ENCODE measurements at places on chromosomes 4 and X.
A peak's percentile ranks its signal among the peaks of the same experiment; 100 is the strongest.

- no peak for DNase-seq
Measured at GRCh38 chr4:78099058-78099457, 41.9 kb downstream of the FRAS1 start.

DNA sequence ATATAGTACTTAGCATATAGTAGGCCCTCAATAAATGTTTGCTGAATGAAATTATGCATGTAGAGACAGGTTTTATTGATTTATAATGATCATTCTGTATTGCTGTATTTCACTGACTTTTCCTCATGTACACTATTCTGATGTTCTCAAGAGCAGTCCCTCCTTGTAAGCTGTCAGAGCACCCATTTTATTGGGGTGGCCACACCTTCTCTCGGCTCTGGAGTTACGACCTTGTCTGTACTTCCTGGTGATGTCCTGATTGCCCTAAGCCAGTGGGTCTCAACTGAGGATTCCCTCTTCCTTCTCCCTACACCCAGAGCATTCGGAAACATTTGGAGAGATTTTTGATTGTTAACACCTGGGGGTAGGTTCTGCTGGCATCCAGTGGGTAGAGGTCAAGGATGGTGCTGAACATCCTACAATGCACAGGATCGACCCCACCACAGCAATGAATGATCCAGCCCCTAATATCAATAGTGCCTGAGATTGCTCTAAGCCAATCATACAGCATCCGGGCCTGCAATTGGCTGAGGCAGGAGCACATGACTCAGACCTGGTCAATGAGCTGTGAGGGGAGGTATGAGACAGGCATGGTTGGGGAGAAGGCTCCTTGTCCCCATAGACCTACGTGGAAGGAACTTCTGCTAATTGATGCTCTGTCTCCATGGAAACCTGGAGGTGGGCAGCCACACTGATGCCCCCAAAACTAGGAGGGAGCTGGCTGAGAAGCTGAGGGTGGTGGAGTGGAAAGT lies 58.8 kb downstream of the CLDN34 start:
- DNase-seq: no peak

DNA sequence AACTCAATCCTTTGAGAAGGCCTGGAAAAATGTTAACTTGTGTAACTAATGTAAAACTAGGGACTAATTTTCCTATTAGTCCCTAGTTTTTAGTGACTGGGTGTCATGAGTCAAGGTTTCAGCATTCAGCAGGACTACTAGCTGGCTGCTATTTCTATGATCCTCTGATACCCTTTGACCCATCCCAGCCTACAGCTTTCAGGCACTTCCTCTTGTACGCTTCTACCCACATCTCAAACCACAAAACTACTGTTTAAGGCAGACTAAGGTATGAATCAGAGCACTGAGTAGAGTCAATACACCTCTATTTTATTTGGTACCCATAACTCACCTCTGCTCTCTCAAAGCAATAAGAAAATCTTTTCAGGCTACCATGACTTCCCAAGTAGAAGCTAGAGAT lies 809.6 kb downstream of the PDHA2 start:
- DNase-seq: no peak

GRCh38 chr4:8314691-8315255 lies 45.2 kb downstream of the HTRA3 start:
- no peak for DNase-seq

DNA sequence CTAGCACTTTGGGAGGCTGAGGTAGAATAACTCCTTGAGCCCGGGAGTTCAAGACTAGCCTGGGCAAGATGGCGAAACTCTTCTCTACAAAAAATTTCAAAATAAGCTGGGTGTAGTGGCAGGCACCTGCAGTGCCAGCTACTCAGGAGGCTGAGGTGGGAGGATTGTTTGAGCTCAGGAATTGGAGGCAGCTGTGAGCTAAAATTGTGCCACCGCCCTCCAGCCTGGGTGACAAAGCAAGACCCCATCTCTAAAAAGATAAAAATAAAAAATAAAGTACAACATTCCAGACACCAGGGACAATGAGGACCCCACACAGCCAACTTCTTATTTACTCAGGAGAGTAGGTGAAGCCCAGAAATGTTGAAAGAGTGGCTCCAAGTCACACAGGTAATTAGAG lies 53.0 kb downstream of the APBB2 start:
- no peak for DNase-seq

DNA sequence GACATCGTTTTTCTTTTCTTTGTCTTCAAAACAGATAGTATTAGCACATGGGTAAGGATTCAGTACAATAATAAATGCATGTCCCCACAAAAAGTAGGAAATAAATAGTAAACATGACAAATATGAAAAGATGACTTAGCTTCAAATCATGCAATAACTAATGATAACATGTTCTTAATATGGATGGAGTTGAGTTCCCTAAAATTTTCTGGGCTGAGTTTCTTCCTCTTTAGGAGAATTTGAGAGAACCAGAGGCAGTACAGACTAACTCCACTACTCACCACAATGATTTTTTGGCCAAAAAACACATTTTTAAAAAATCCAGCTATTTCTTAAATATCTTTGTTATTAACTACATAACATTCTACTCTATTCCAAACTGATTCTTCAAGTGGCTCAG lies 432.3 kb upstream of the HS3ST1 start:
- DNase-seq: no peak

DNA sequence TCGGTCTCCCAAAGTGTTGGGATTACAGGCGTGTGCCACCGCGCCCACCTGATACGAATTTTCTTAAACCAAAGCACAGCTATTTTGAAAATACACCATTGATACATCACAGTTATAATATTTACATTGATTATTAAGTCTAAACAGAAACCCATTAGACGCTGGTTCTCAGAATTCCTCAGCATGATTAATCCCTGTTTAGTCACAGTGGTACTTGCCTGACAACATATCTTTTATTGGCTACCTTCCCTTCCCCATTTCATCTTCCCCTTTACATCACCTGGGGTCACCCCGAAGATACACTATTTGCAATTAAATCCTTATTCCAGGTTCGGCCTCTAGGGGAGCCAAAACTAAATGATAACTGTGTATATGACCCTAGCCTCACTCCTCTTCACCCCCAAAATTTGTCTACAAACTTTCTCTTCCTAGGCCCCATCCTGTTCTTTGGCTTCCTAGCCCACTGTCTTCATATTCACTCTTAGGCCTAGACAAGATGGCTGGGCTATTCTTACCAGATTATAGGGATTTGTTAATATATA lies 36.8 kb upstream of the IL1RAPL1 start:
- no peak for DNase-seq

DNA sequence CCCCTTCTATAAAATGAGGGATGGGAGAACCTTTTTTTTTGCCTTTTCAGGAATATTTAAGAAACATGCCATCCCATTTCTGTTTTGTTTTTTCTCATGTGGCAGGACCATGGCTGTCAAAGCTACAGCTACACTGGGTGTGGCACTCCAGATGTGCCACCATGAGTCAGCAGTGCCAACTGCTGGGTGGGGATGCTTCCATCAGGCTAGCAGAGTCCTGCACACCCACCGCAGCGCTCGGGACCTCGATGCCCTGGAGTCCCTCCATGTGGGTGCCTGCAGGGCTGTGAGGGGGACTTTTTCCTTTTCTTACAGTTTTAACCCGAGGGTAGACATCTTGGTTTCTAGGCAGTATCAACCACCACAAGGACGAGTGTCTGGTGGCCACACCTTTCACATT lies 352.6 kb downstream of the NR3C2 start:
- DNase-seq: no peak

DNA sequence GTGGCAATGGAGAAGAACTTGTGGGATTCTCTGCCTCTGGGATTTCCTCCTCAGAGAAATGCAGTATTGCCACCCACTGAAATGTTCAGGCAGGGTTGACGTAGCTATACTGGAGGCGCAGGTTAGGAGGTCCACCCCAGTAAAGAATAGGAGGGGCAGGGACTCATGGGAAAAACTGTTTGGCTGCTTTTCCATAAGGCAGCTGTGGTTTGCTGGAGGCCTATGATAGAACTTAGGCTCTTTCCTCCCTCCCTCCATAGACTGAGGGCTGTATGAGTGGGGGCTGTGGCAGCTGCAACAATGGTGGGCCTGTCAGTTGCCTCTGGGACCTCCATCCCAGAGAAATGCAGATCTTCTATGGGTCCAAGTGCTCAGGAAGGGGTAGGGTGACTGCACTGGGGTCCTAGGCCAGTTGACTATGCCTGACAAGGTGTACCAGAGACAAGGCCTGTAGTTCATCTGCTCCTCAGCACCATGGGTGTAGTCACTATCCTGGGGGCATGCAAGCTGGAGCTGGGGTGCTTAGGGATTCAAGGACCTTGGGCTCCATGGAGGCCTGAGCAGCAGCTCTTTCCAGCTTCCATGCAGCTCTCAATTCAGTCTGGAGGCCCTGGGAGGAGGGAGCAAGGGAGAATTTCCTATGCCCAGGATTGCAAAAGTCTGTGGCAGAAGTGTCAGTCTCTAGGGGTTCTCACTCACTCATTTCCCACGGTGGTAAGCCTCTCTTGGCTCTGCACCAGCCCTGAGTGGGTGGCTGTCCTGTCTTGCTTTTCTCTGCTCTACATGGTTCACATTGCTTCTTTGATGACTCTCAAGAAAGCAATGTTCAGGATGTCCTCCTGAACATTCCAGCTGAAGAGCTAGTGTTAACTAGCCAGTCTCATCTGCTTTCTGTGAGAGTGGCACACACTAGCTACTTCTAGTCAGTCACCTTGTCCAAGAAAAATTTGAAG lies 353.0 kb downstream of the IDS start:
- no peak for DNase-seq

DNA sequence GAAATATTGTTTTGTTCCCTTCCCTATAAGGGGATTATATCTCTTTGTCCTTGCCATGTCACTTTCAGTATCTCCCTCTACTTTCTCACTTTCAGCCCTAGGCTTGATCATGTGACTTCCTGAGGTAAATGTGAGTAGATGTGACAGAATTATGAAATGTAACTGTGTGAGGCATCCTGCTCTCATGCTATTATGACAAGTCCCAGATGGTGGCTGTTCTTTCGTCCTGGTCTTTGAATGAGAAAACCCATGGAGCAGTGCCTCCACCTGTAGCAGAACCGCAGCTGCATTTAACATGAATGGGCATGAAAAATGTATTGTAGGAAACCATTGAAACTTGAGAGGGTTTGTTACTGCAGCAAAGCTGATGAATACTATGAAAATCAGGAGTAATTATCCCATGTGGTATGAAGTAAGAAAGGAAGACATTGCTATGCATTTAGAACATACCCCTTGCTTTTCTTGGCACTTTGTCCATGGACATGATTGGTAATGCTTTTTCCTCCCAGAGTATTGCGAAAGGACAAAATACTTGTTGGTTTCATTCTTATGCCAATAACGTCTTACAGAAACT lies 202.2 kb upstream of the GPRIN3 start:
- DNase-seq: peak; percentile 17

DNA sequence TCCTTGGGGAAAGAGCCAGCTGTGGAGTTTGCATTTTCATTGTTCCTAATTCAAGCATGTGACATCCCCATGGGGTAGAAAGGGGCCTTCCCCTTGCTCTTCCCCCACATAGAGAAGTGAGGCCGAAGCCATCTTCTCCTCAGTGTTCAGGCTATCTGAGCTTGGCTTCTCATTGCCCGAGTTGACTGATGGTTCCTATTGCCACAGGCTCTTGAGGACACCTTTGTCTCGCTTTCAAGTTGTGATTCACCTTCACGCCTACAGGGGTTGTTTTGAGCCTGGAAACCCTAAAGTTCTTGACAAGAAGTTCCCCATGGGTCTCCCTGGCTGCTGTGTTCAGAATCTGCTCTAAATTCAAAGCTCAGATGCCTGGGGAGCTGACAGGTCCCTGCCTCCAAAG lies 25.0 kb downstream of the CCNQ start:
- DNase-seq: peak; percentile 21

GRCh38 chr4:101066626-101067170 lies 280.6 kb downstream of the PPP3CA start:
- DNase-seq: no peak

Data from GM19239 (cell line).